HepG2 (cell line): ENCODE measurements at places on chromosomes 16 and 17. TPM values are rescaled to one million over a fixed set of nuclear protein-coding genes. Genes with fewer than 3 reads are reported as not detected.

RNF112 gene
- total RNA-seq: not detected in 2 replicates

MPG gene
- 56.4 and 62.5 TPM in 2 replicates for total RNA-seq

ACSM3 gene
- 108 and 125 TPM in 2 replicates for total RNA-seq

PDIA2 gene
- 0.35 and 0.60 TPM in 2 replicates for total RNA-seq

SP2 gene
- total RNA-seq: 1.4 and 1.5 TPM in 2 replicates

EFTUD2 gene
- 137 and 310 TPM in 2 replicates for total RNA-seq

ZNF785 gene
- not detected in 2 replicates for total RNA-seq

BIRC5 gene
- total RNA-seq: 135 and 167 TPM in 2 replicates

TM4SF5 gene
- total RNA-seq: 15.6 and 30.1 TPM in 2 replicates

APOBR gene
- 0.11 TPM in 1 of 2 replicates, not detected in the other for total RNA-seq

TAT gene
- total RNA-seq: 1.6 and 2.2 TPM in 2 replicates

GRB7 gene
- 41.7 and 60.2 TPM in 2 replicates for total RNA-seq

SNAI3 gene
- 0.09 and 0.18 TPM in 2 replicates for total RNA-seq

GFAP gene
- 0.11 and 0.35 TPM in 2 replicates for total RNA-seq

KRTAP9-4 gene
- total RNA-seq: not detected in 2 replicates

ITGAX gene
- total RNA-seq: not detected in 2 replicates

MSLN gene
- total RNA-seq: 0.72 and 2.0 TPM in 2 replicates

GPR139 gene
- not detected in 2 replicates for total RNA-seq

THAP11 gene
- 53.4 and 53.8 TPM in 2 replicates for total RNA-seq
